ENCODE measurements at places on chromosomes 12 and 14. TPM values are rescaled to one million over a fixed set of nuclear protein-coding genes. Genes with fewer than 3 reads are reported as not detected.

The GDF11 gene
- total RNA-seq, result 5.6 TPM

The TCL1B gene
- total RNA-seq, result not detected

The TAPBPL gene
- 11.1 TPM for total RNA-seq

The ITFG2 gene
- total RNA-seq, result 23.2 TPM

The IGF1 gene
- total RNA-seq, result 71.1 TPM

The STXBP6 gene
- total RNA-seq, result 42.9 TPM

The CDKL1 gene
- total RNA-seq, result 30.7 TPM

The POTEM gene
- not detected for total RNA-seq

The FOXA1 gene
- total RNA-seq, result 14.1 TPM

The ENDOU gene
- not detected for total RNA-seq

The C3AR1 gene
- total RNA-seq, result 7.0 TPM

The SDSL gene
- 0.48 TPM for total RNA-seq

The MGAT4C gene
- 12.1 TPM for total RNA-seq

The PIWIL1 gene
- 0.21 TPM for total RNA-seq

The CMA1 gene
- 3.2 TPM for total RNA-seq

The TAS2R42 gene
- total RNA-seq, result not detected

The OR6C2 gene
- 0.42 TPM for total RNA-seq

The CLEC14A gene
- 27.5 TPM for total RNA-seq

The OTX2 gene
- not detected for total RNA-seq

The KRT6A gene
- total RNA-seq, result not detected
